ENCODE measurements at places on chromosomes 13 and 19.

DNA sequence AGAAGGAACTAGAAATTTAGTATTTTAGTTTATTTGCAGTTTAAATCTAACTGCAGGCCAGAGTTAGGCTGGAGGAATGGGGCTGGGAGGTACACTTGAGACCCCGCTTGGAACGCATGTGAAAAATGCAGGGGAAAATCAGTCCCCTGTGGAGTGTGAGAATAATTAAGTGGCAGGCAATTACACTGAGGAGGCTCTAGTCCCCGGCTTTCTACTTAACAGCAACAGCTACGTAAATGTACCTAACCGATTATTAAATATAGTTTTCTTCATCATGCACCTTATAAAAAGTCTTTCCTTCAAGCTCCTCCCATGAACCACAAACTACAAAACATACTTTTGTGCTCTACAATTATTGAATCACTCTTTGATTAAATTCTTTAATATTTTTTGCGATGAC lies 804 bp downstream of the ZNF708 start:
- no peak for DNase-seq

GRCh38 chr19:48934837-48935236 lies 1.3 kb downstream of the DHDH start:
- DNase-seq = no peak

- no peak for DNase-seq
Measured at GRCh38 chr13:91132381-91132780, 215.1 kb upstream of the MIR17HG start.

GRCh38 chr13:39945226-39945625 lies 289.8 kb downstream of the COG6 start:
- DNase-seq = no peak

Data from caudate nucleus (tissue), 63 donors.